ENCODE measurements at places on chromosomes 1 and 21.
A peak's percentile ranks its signal among the peaks of the same experiment; 100 is the strongest.

DNA sequence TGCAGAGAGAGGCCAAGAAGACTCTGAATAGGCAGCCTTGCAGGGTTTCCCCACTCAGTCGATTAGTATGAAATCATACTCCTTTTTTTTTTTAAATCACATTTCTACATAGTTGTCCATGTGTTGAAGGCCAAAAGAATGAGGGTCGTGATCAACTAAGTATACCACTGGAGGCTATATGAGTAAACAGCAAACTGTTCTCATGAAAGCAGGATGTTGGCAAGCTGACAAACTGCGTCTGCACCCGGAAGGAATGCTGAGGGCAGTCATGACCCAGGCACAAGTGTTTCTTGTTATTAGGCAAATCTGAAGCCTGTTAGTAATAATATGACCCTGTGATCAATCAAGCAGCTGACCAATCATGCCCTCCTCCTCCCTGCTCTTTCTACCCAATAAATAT lies 213.2 kb downstream of the USH2A start:
- DNase-seq = no peak

DNA sequence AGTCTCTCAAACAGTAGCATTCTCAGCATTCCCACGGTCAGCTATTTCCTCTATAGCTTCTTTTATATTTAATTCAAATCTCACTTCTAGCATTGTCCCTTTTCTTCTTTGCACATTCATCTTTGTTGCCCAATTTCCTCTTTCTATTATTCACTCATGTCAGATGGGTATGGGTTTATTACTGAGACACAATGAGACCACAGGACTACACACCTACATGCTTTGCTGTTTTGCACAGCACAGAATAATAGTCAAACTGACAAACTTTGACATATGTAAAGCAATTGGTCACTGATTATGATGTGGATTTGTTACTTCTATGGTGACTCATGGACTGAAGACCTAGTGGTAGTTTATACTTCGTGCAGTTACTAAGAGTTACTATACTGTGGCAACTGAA lies 5.8 kb upstream of the CD1C start:
- DNase-seq = no peak

DNA sequence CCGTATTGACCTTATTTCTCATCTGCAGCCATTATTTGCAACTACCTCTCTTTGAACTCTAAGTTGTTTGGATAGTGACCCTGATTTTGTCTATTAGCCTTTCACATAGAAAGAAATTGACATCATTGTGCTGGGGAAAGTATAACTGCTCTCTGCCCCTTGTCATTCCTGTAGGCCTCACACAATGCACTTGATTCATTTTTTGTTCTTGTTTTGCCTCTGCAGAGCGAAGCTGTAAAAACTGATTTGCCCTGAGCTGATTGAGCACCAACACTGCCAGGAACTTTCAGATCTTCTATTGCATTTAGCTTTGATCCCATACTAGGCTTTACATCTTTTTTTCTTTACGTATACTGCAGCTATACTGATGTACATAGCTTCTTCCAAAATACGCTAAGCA lies 167.2 kb upstream of the PTBP2 start:
- DNase-seq = no peak

DNA sequence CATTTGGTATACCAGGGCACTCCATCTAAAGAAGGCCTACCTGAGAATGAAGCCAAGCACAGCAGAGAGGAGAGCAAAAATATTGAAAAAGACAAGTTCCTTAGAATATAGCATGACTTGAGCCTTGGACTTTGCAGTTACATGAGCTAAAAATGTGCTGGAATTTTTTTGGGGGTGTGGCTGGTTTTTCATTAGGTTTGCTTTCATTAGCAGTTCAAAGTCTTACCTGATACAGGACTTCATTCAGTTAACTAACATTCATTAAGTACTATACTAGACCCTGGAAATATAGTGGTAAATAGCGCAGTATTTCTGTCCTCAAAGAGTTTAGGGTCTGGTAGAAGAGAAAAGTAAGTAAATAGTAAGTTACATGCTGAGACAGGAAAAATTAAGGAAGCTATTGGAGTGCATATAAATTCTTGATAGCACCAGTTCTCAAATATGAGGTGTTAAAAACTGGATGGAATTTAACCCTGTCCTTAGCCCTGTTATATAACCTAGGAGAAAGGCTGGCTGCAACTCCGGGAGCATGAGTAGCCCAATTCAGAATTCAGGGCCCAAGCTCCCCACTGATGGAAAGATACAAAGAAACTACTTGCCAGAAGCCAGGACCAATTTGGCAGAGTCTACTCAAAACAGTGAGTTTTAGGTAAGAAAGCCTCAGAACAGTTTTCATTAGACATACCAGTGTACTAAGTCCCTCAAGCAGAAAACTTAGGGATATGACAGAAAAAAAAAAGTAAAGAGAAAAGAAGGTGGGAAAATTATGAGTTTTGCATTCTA lies 3.1 kb upstream of the DOCK7 start:
- DNase-seq = no peak

DNA sequence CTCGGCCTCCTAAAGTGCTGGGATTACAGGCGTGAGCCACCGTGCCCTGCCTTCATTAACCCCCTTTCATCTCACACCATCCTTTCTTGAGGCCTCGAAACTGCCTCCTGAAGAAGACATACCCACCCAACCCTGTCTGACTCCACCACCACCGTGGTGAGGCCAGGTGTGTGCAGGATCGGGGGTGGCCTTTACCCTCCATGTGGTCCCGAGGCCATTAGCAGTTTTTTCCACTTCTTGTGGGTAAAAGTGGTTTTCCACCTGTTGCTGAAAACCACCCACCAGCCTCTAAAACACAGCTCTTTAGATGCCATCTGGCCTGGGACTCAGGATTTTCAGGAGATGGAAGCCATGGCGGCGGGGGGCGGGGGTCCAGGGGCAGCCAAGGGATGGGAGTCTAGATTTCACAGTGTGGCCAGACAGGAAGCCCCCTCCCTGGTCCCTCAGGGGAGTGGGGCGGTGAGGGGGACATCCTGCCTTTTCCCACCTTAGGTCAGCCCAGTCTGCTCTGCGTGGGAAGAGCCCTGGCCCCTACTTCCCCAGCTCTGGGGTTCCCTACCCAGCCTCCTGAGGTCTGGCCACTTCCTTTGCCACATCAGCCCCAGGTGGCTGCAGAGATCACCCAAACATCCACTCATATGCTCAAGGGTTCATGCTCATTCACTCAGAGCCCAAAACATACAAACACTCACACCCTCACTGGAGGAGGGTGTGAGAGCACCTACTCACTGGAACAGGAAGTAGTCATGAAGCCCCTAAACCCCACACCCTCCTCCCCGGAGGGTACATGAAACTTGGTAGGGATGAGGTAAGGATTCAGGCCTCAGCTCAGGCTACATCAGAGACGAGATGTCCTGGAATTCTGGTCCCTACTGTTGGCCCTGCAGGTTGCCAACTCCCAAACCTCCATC lies 2.3 kb downstream of the FGR start:
- peak; percentile 73 for DNase-seq

DNA sequence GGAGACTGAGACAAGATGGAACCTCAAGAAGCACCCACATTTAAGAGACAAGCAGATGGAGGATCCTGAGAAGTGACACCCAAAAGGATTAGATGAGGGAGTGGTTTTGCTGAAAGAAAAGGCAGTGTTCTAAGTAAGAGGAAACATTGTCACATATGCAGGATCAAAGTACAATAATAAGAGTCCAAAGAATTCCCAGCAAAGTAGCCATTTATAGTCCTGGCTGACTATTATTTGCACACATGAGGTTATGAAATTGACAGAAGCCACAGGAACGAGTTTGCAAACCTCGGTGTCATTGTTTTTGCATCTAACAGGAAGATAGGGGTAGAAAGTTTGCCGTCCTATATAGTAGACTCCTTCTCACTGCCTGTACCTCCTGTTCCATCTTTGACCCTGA lies 41.3 kb downstream of the CHRM3 start:
- no peak for DNase-seq

DNA sequence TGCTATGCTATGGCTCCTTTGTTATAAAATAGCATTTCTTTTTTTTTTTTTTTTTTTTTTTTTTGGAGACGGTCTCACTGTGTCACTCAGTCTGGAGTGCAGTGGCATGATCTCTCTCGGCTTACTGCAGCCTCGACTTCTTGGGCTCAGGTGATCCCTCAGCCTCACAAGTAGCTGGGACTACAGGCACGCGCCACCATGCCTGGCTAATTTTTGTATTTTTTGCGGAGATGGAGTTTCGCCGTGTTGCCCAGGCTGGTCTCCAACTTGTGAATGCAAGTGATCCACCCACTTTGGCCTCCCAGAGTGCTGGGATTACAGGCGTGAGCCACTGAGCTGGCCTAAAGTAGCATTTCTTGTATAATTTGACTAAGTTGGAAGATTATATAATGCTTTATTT lies 10.8 kb downstream of the CAMTA1 start:
- DNase-seq = no peak

GRCh38 chr1:151940541-151940940 lies 31.2 kb upstream of the THEM4 start:
- DNase-seq = no peak

DNA sequence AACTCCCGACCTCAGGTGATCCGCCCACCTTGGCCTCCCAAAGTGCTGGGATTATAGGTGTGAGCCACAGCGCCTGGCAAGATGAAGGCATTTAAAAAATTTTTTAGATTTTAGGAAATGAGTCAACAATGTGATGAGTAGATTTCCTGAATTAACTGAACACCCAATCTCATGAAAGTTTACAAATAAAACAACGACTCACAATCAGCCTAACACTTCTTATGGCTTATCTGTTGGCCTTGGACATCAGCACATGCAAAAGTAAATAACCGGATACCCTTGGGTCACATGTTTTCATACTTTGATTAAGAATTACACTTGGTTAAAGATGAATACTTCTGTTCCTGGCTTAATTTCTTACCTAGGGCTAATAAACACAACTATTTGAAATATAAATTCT lies 3.0 kb downstream of the GNG12 start:
- DNase-seq = no peak

- no peak for DNase-seq
These were observed 5.9 kb downstream of the ADPRS start for GRCh38 chr1:36094621-36095061.

GRCh38 chr1:201760516-201760915 lies 68.4 kb upstream of the IPO9 start:
- DNase-seq = no peak

DNA sequence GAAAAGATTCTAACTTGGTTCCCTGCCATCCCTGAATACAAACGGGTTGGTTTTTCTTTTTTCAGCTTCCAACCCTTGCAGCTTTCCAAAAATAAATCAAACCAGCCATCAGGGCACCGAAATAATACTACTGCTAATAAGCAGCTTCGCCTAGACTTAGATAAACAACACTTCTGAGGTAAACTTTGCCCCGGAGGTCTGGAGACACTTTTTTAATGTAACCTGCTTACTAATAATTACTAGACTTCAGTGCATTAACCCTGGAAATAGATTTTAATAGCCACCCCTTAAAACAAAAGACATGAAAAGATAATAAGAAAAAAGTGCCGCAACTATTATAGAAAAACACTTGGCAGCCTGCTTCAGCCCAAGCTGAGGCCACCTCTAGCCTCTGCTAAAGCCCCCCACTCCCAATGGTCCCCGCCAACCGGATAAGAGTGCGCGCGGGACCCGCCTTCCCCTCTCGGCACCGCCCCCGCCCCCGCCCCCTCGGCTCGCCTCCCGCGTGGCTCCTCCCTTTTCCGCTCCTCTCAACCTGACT lies 405 bp upstream of the GADD45A start:
- DNase-seq = no peak

Data from stimulated activated CD4-positive, alpha-beta T cell treated with anti-CD3 and anti-CD28 coated beads, Interleukin-1b, Interleukin-23, amount 100 ng/mL, for 48 hours (primary cell).